ENCODE measurements at places on chromosomes 12 and 14.

GRCh38 chr14:104199266-104199895 lies 61.0 kb downstream of the KIF26A start:
- no peak for DNase-seq

- DNase-seq: no peak
Observed at GRCh38 chr12:114316076-114316475, 89.9 kb downstream of the TBX5 start.

DNA sequence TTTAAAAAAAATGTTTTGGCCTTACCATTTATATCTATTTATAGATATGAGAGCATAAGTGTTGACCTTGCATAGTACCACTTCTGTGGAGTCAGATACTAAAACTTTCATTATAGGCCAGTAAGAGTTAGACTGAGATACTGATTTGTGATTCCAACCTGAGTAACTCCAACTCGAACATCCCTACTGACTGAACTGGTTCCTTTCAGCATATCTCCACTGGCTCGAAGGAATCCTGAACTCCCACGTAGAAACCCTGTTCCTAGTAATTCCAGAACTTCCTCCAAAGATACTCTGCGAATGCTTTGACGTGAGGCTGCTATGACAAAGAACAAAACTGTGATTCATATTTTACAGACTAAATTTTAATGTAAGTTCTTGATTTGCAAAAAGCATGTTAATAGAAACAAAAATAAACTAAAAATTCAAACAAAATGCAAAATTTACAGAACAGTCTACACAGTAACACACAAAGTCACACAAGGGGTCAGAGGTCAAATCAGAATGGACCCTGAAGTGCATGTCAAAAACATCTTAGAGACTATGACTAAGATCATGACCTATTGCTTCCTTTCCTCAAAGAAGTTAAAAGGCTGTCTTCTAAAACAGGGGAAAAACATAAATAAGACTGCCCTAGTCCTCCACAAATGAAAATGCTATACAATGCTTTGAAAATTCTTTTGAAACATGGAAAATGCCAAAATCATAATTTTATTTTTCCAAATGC lies 31.5 kb downstream of the HEATR5A start:
- no peak for DNase-seq

DNA sequence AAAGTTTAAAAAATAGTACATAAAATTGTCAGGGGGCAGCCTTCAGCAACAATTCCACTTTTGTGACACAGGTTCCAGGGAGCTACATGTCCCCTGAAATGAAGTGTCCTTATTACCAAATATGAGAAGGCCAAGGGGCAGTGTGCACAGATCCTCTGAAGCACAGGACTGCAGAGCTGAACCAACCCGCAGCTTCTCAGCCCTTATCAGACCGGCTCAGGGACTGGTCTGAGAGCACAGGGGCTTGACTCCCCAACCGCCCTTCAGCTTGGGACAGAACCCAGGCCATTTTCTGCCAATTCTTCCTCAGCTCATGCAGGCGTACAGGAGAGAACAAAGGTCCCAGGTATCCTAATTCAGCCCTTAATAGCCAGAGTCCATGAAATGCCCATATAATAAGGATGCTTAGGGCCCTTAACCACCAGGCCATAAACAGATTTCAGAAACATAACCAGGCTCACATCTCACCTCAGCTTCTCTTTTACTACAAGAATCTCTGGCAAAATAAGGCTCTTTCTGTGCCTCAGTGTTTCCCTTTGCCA lies 221.3 kb downstream of the ANO2 start:
- DNase-seq: no peak

GRCh38 chr12:19597167-19598026 lies 158.1 kb downstream of the AEBP2 start:
- no peak for DNase-seq

- DNase-seq: peak; percentile 20
Observed at GRCh38 chr12:12784911-12785814, at the start of gene APOLD1. Gene APOLD1 (plus strand): TSS chr12:12785659. CDS start chr12:12785692, 33 bp downstream.

DNA sequence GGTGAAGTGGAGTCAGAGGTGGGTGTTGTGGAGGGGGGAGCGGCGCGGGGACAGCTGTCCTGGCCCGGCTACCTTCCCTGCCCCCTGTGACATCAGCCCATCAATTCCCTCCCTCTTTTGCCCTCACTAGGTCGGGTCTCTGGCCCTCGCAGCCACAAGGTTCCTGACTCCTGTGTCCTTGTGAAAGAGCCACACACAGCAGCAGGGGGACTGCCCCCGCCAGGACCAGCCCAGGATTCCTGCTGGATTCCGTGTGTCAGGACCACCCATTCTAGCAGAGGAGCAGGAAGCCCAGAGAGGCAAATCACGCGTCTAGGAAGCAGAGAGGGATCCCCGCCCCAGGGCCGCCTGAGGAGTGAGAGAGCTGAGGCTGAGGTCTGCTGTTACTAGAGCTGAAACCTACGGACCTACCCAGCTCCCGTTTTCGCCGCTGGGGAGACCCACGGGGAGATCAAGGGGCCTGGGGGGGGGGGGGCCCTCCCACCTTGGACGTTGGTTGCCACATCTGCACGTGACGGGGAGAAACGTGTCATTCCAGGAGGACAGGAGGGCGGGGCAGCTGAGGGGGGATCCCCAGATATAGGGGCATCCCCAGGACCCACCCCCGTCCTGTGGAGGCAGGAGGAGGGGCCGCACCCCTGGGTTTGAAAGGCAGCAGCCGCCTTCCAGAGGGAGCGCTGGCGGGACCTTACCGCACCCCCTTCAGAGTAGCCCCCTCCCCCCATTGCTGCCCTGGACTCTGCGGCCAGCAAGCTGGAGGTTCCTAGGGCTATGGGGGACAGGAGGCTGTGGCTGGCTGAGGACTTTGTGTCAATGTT lies 12.5 kb upstream of the INF2 start:
- DNase-seq: peak; percentile 82

GRCh38 chr14:64880221-64881121 lies 764 bp upstream of the SPTB start:
- peak; percentile 68 for DNase-seq

DNA sequence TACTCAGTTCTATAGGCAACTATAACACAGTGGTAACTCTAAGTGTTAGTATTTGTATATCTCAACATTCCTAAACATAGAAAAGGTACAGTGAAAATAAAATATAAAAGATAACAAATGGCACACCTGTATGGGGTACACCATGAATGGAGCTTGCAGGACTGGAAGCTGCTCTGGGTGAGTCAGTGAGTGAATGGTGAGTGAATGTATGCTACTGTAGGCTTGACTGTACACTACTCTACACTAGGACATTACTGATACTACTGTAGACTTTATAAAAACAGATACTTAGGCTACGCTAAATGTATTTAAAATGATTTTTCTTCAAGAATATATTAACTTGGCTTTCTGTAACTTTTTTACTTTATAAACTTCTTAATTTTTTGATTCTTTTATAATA lies 25.5 kb downstream of the TEAD4 start:
- no peak for DNase-seq

- DNase-seq: no peak
Observed at GRCh38 chr14:53621433-53621832, 335.2 kb downstream of the BMP4 start.

DNA sequence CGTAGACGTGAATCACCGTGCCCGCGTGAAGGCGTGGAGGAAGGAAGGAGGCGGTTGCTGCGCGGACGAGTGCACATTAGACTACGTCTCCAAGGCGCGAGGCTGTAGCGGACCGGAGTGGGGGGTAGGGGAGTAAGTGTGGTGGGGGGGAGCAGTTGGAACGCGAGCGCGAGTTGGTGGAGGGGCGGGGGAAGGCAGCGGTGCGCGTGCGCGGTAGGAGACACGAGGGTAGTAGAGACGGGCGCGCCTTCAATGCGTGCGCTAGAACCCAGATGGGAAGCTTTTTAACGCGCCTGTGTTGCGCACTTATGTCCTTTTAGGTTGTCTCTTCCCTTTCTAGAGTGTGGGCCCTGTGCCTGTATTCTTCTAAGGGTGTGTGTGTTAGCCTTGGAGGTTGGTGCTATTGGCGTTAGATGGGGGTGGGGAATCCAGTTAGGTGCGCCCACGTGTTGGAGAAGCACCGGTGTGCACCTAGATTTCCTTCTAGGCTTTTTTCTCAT lies 604 bp downstream of the EIF4B start:
- DNase-seq: peak; percentile 84

DNA sequence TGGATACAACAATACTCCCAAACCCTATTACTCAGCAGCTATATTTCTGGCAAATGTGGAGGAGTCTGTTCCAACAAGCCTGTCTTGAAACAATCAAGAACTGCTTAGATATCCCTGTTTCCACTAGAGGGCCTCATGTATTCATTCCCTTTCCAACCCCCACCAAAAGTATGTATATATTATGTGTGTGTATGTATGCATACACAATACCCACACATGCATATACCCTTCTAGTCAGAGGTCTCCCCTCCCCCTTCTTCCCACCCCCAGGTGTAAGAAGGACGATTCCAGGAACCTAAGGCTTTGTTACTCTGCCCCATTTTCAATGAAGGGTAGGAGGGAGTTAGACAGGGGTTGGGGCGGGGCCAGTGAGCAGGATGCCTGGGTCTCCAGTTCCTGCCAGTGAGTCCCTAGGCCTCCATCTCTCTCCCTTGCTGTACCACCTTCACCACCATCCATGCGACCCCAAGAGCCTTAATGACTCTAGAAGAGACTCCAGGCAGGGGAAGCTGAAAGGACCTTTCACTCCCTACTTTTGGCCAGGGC lies at the start of gene DGKA:
TSS of gene DGKA (plus strand) at position 392 of the 546 bp plus-strand sequence. CDS start 5,342 bp downstream, outside the sequence.
- DNase-seq: peak; percentile 87

GRCh38 chr14:55580470-55581341 lies 699 bp downstream of the KTN1 start:
- DNase-seq: peak; percentile 61

GRCh38 chr12:124631681-124632256 lies 64.4 kb upstream of the NCOR2 start:
- DNase-seq: no peak

- DNase-seq: no peak
Observed at GRCh38 chr14:69712599-69713088, 54.3 kb upstream of the SRSF5 start.

- DNase-seq: no peak
Observed at GRCh38 chr14:54771411-54772027, 131.1 kb downstream of the GCH1 start.

DNA sequence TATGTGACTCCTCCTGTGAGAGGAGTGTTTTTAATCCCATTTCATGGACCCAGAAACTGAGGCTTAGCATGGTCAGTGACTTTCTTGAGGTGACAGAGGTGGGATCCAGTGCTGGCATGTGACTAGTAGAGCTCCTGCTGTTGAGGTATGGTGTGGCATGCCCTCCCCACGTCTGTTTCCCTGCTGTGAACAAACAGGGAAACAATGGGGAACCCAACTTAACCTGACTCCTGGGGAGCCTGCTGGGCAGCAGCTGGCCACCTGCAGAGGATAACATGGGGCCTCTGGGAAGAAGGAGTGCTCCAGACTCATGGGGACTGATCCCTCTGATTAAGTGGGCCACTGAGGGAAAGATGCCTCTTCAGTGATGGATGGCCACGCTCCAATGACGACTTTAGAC lies 114.0 kb downstream of the BEGAIN start:
- no peak for DNase-seq

GRCh38 chr14:23062002-23062401 lies 4.7 kb upstream of the CDH24 start:
- DNase-seq: no peak

GRCh38 chr12:131471271-131471905 lies 239.5 kb upstream of the SFSWAP start:
- no peak for DNase-seq

- DNase-seq: no peak
Observed at GRCh38 chr12:63915105-63915800, 70.8 kb downstream of the SRGAP1 start.

GRCh38 chr14:51805541-51805940 lies 54.9 kb upstream of the GNG2 start:
- no peak for DNase-seq

DNA sequence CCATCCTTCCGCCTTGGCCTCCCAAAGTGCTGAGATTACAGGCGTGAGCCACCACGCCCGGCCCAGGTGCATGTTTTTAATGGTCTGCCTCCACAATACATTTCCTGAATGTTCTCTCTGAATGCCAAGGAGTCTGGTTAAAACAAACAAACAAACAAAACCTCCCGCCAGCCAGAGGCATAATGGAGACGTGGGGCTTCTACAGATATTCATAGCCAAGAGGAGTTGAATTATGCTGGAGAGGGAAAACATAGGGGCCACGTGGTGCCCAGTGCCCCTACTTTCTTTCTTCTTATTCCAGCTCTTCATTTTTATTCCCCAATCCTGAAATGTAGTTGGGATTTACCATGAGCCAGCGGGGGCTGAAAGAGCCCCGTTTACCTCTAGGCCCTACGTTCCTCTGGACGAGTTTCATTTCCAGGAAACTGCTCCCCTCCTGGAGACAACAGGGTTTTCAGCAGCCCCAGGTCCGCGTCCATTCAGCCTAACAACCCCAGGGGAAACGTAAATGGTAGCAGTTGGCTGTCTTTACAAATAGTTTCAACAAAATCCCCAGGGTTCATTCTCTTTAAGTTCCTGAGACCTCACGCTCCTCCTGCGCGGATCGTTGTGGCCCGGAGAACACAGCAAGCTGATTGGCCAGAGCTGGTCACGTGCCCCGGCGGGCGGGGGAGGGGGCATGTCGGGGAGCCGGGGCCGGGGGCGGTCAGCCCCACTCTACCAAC lies 108.5 kb upstream of the ESRRB start:
- peak; percentile 11 for DNase-seq

DNA sequence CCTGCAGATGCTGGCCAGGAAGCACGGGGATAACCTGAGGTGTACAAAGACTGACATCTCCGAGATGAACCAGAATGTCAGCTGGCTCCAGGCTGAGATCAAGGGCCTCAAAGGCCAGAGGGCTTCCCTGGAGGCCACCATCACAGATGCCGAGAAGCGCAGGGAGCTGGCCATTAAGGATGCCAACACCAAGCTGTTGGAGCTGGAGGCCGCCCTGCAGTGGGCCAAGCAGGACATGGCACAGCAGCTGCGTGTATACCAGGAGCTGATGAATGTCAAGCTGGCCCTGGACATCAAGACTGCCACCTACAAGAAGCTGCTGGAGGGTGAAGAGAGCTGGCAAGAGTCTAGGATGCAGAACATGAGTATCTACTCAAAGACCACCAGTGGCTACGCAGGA lies 380.0 kb upstream of the USP15 start:
- no peak for DNase-seq

DNA sequence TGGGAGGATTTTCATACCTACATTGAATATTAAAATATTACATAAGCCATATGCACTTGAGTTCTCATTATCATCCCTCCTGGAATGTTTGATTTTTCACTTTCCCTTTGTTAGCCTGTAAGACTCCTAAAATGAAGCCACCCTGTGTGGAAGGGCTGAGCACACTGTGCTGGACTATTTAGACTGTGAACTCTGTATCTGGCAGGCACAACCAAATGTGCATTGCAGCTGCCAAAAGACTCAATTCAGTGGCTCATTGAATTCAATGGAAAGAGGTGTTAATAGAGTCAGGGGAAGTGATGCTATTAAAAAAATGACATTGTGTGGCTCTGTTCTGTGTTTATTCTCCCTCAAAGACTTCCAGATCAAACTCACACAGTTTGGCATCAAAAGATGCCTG lies 111.1 kb downstream of the SMOC1 start:
- no peak for DNase-seq
